ENCODE measurements at places on chromosomes 12 and 14. TPM values are rescaled to one million over a fixed set of nuclear protein-coding genes. Genes with fewer than 3 reads are reported as not detected.

The BCL2L14 gene
- total RNA-seq: 7.7 TPM

DNA sequence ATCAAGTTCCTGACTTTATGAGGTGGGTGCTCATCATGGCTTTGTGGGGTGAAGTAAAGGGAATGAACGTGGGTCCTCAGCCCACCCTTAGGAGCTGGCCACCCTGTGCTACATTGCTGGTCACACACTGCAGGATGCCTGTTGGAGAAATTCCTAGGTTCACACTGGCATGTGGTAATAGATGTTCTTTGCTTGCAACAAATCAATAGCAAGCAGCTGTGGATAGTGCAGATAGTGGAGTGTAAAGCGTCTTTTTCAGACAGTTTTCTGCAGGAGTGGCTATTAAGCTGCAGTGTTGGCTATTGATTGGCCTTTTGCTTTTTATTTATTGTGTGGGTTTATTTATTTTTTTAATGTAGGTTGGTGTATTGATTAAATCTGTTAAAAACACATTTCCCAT lies 822.7 kb downstream of the NRXN3 start:
- no peak overlapping the region for H3K4me3 ChIP-seq
- H3K27ac ChIP-seq: no peak overlapping the region
- H3K36me3 ChIP-seq: no peaks in the 10 kb centered on the region
- H3K4me1 ChIP-seq: no peaks in the 10 kb centered on the region

The ESR2 gene
- 0.32 TPM for total RNA-seq

GRCh38 chr12:13101821-13102375 lies 1.6 kb downstream of the GSG1 start:
- H3K36me3 ChIP-seq: no peaks in the 10 kb centered on the region
- peak overlapping the region; percentile 61 for H3K4me3 ChIP-seq
- peak overlapping the region; percentile 48 for H3K27ac ChIP-seq
- H3K4me1 ChIP-seq: peaks cover 58% of the 10 kb centered on the region

GRCh38 chr12:51797301-51797700 lies 51.2 kb downstream of the FIGNL2 start:
- no peak for DNase-seq
- no peaks in the 10 kb centered on the region for H3K27me3 ChIP-seq
- H3K4me1 ChIP-seq: no peaks in the 10 kb centered on the region
- no peak overlapping the region for H3K27ac ChIP-seq

The FOXM1 gene
- total RNA-seq: 92.3 TPM

The GYS2 gene
- not detected for total RNA-seq

- no peaks in the 10 kb centered on the region for H3K36me3 ChIP-seq
- peaks cover 19% of the 10 kb centered on the region for H3K4me1 ChIP-seq
- H3K27me3 ChIP-seq: peaks cover 11% of the 10 kb centered on the region
- H3K27ac ChIP-seq: peak overlapping the region; percentile 34
- H3K4me3 ChIP-seq: no peak overlapping the region
- peak; percentile 65 for DNase-seq
These were observed 129.8 kb upstream of the KRR1 start for GRCh38 chr12:75641031-75641780.

DNA sequence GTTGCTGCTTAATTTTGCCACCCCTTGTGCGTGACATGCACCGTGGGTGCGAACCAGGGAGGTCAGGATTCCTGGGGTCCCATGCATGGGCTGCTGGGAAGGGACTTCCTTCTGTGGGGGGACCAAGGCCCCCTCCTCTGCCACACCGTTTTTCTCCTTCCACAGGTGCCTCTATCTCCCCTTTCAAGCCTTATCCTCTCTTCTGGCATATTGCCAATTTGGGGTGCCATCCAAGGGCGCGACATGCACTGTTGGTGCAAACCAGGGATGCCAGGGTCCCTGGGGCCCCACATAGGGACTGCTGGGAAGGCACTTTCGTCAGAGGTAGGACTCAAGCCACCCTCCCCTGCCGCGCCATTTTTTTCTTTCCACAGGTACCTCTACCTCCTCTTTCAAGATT lies 289.0 kb downstream of the ALG10 start:
- H3K4me3 ChIP-seq: no peak overlapping the region
- H3K27ac ChIP-seq: no peak overlapping the region
- no peaks in the 10 kb centered on the region for H3K27me3 ChIP-seq
- no peaks in the 10 kb centered on the region for H3K4me1 ChIP-seq
- DNase-seq: no peak

- no peak for DNase-seq
- H3K27ac ChIP-seq: peak overlapping the region; percentile 66
- H3K4me1 ChIP-seq: peaks cover 53% of the 10 kb centered on the region
- H3K36me3 ChIP-seq: peaks cover 59% of the 10 kb centered on the region
These were observed 11.9 kb downstream of the SLC38A1 start for GRCh38 chr12:46256942-46257341.

The LRTM2 gene
- not detected for total RNA-seq

The CFAP54 gene
- 0.37 TPM for total RNA-seq

DNA sequence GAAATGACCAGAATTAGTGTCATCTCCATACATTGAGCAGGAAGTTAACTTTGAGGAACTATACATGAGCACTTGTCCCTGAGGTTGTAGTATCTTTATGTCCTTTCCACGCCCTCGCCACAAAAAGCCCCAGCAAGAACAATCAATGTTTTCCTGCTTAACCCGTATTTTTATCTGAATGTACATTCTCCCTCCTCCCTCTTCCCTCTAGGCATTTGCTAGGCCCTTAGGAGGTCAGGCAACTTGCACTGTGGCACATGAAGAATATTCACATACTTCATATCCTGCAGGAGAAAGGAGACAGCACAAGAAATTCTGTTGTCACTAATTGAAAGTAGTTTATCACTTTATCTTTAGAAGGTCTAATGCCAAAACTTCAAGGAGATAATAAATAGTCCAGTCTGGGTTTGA lies 18.1 kb upstream of the DUSP6 start:
- no peak for DNase-seq
- H3K4me3 ChIP-seq: no peak overlapping the region
- no peak overlapping the region for H3K27ac ChIP-seq
- peaks cover 5% of the 10 kb centered on the region for H3K4me1 ChIP-seq

DNA sequence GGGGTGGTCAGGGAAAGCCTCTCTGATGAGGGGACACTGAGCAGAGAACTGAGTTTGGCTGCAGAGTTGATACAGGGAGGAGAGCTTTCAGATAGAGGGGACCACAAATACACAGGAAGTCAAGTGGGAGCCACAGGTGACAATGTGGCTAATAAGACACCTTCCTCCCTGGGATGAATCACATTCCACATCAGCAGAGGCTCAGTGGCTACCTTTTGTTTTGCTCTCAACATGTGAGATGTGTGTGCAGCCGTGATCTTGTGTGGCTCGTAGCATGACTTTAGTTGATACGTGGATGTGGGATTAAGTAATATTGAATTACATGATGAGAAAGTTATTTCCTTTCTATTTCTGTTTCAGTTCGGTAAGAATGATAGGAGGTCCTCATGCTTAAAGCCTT lies 7.5 kb downstream of the CRADD start:
- H3K27ac ChIP-seq: no peak overlapping the region
- no peak for DNase-seq
- peaks cover 16% of the 10 kb centered on the region for H3K4me1 ChIP-seq
- H3K4me3 ChIP-seq: no peak overlapping the region

GRCh38 chr14:67569651-67570290 lies 30.3 kb downstream of the PIGH start:
- H3K4me3 ChIP-seq: no peak overlapping the region
- no peak for DNase-seq
- no peaks in the 10 kb centered on the region for H3K4me1 ChIP-seq
- no peak overlapping the region for H3K27ac ChIP-seq
- peaks cover 3% of the 10 kb centered on the region for H3K27me3 ChIP-seq

DNA sequence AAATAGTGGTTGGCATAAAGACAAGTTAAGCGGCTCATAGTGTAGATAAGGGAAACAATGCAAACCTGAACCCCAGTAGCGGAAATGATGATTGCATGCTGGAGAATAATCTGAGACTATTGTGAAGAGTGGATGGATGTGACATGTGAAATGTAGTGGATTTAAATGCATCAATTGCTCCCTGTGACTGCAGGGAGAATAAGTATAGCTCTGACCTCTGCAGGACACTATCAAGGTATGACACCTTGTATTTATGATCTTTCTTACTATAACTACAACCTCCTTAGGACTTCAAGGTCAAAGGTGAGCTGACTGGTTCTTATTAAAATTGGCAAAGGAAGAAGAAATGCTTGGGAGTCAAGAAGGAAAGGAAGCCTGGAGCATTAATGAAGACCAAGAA lies 285.6 kb downstream of the GRIN2B start:
- H3K4me3 ChIP-seq: no peak overlapping the region
- DNase-seq: no peak
- H3K27ac ChIP-seq: no peak overlapping the region
- no peaks in the 10 kb centered on the region for H3K36me3 ChIP-seq
- H3K27me3 ChIP-seq: peaks cover 5% of the 10 kb centered on the region
- H3K4me1 ChIP-seq: no peaks in the 10 kb centered on the region

GRCh38 chr14:102474934-102475333 lies 34.6 kb downstream of the ANKRD9 start:
- H3K27me3 ChIP-seq: no peaks in the 10 kb centered on the region
- no peaks in the 10 kb centered on the region for H3K36me3 ChIP-seq
- no peak overlapping the region for H3K27ac ChIP-seq
- no peak for DNase-seq

GRCh38 chr14:58607131-58607951 lies 30.4 kb upstream of the DACT1 start:
- H3K4me1 ChIP-seq: no peaks in the 10 kb centered on the region
- no peaks in the 10 kb centered on the region for H3K27me3 ChIP-seq
- DNase-seq: no peak
- H3K27ac ChIP-seq: no peak overlapping the region

DNA sequence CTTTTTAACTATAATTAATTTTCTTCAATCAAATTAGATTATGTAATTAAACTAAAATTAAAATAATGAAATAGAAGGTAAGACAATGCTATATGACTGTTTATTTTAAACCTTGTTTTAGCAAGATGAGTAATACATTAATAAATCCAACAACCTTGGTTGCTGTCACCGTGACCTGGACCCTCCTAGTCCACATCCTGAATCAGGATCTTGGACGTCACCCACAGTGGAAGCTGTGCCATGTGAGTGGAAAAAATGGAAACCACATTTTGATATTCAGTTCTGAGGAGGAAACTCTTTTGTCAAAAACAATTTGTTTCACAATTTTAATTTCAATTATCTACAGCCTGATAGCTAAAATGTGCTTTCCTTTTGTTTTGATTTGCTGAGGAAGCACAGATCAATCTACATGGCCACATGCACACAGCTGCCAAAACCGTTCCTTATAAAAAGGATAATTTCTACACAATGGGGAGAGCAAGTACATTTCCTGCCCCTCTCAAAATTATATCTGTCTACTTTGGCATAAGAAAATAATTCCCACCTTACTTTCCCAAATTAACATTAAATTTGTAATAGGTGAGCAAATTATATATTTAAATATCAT lies 255.5 kb downstream of the RASSF9 start:
- H3K4me1 ChIP-seq: no peaks in the 10 kb centered on the region
- H3K4me3 ChIP-seq: no peak overlapping the region
- H3K36me3 ChIP-seq: no peaks in the 10 kb centered on the region
- H3K27me3 ChIP-seq: no peaks in the 10 kb centered on the region
- no peak overlapping the region for H3K27ac ChIP-seq
- no peak for DNase-seq

GRCh38 chr14:41558490-41558889 lies 48.2 kb upstream of the LRFN5 start:
- H3K27me3 ChIP-seq: no peaks in the 10 kb centered on the region
- H3K4me3 ChIP-seq: no peak overlapping the region
- no peak overlapping the region for H3K27ac ChIP-seq
- DNase-seq: no peak
- no peaks in the 10 kb centered on the region for H3K36me3 ChIP-seq
- H3K4me1 ChIP-seq: no peaks in the 10 kb centered on the region

GRCh38 chr14:65187421-65188049 lies 85.2 kb upstream of the MAX start:
- DNase-seq: no peak
- H3K4me3 ChIP-seq: no peak overlapping the region
- no peaks in the 10 kb centered on the region for H3K4me1 ChIP-seq
- H3K36me3 ChIP-seq: peaks cover 2% of the 10 kb centered on the region
- no peaks in the 10 kb centered on the region for H3K27me3 ChIP-seq

DNA sequence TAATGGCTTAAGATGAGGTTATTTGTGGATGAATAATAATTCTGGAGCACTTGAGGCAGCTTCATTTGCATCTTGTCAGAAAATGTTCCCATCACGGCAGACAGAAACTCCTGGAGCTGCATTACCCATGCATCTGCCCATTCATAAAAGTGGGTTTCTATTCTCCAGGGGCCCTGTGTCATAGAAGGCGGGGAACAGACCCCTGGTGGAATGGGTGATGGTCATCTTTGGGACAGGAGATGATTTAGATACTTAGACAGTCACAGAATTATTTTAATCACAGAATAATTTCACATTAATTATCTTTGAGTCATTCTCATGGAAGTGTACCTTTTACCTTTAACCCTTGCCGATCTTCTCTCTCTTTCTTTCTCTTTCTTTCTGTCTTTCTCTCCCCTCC lies 980.7 kb upstream of the TMEM132C start:
- H3K4me1 ChIP-seq: no peaks in the 10 kb centered on the region
- peaks cover 2% of the 10 kb centered on the region for H3K27me3 ChIP-seq
- no peak overlapping the region for H3K27ac ChIP-seq
- no peak overlapping the region for H3K4me3 ChIP-seq

GRCh38 chr12:104877103-104877705 lies 80.9 kb downstream of the SLC41A2 start:
- no peak overlapping the region for H3K27ac ChIP-seq
- H3K4me1 ChIP-seq: no peaks in the 10 kb centered on the region
- H3K4me3 ChIP-seq: no peak overlapping the region

The SERPINA3 gene
- not detected for total RNA-seq

The TRHDE gene
- total RNA-seq: not detected

The PTHLH gene
- not detected for total RNA-seq

DNA sequence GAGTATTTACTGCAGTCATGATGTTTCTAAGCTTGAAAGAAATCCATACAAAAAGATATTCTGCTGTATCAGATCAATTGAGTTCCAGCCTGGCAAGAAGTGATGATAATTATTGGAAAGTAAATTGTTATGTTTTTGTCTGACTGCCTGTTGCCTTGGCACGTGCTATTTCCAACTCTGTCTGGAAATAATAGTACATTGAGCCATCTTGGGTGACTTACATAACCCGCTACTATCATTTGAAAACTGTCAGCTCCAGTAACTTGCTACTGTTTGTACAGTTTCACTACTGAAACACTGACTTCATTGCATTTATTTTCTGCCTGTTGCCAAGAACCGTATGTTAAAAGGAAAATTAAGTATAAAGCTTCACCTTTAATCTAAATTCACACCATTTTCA lies 318.6 kb downstream of the ITPR2 start:
- H3K4me3 ChIP-seq: no peak overlapping the region
- no peaks in the 10 kb centered on the region for H3K27me3 ChIP-seq
- no peak overlapping the region for H3K27ac ChIP-seq
- H3K4me1 ChIP-seq: no peaks in the 10 kb centered on the region
- H3K36me3 ChIP-seq: peaks cover 6% of the 10 kb centered on the region
- no peak for DNase-seq

GRCh38 chr12:810671-811415 lies 58.5 kb downstream of the WNK1 start:
- H3K4me3 ChIP-seq: peak overlapping the region; percentile 32
- peak; percentile 84 for DNase-seq
- H3K27ac ChIP-seq: peak overlapping the region; percentile 78
